ENCODE measurements at places on chromosomes 3 and 15.

GRCh38 chr3:141793476-141794260, 30.5 kb downstream of the GRK7 start:
- no peak for DNase-seq

DNA sequence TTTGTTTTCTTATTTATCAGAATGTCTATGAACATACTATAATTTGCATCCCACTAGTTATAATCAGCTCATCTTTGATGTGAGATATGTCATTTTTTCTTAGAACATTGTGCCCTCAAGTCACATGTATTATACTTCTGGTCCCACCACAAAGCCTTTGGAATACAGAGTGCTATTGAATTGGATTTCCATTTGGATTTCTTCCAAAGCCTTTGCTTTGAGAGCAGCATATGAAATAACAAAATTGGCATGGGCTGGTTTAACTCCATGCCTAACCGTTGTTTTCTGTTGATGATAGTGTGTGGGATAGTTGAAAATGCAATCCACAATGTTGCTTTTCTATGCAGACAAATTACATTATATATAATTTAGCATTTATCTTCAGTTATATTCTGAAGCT, 284.5 kb upstream of the PLSCR5 start:
- no peak for DNase-seq

DNA sequence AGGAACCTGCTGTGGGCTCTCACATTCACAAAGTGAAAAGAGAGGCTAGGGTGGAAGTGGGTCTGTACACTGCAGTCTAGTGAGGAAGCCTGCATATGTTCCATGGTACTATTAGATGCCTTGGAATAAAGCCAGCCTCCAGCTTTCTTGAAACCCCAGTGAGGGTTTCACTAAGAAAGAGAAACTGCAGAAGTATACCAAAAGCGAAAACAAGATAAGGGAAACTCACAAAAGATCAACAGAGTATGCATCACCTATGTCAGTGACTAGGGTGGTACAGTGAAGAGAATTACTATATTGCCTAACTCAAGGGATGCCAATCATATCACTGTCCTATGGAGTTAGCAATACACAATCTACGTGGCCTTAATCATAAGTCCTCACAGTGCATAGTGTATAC, 212.5 kb upstream of the GADL1 start:
- DNase-seq, result no peak

DNA sequence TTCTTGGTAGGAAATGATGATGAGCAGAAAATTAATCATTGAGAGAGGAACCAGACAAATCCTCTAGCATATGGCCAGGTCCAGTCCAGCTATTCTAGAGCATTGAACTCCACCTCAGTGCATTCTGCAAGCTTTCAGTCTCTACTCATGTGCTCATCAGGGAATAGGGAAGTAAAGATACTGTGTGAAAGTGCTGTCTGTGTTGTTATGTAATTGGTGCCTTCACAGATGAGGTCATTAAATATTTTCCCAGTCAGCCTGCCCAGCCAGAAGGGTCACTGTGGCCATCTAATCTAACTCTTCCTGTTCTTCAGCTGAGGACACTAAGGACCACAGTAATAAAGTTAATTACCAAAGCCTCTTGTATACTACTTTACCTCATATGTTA, 28.2 kb downstream of the C3orf62 start:
- DNase-seq, result no peak

- no peak for DNase-seq
Measured at GRCh38 chr3:10188804-10189556, 24.3 kb downstream of the IRAK2 start.

DNA sequence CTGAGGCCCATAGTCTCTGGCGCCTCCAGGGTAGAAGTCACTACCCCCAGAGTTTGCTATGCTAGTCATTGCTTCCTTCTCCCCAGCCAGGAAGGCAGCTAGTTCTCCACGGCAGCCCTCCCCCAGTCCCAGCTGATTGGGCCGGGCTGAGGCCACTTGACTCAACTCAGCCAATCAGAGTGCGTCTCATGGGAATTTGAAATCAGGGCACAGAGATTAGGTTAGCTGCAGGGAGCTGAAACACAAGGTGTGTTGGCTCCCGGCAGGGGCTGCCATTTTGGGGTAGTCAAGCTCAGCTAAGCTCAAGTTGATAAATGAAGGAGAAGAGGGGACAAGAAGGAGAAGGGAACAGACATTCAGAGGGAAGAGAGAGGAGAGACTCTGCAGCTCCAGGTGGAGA, 32.8 kb downstream of the LINGO1 start:
- DNase-seq, result no peak

DNA sequence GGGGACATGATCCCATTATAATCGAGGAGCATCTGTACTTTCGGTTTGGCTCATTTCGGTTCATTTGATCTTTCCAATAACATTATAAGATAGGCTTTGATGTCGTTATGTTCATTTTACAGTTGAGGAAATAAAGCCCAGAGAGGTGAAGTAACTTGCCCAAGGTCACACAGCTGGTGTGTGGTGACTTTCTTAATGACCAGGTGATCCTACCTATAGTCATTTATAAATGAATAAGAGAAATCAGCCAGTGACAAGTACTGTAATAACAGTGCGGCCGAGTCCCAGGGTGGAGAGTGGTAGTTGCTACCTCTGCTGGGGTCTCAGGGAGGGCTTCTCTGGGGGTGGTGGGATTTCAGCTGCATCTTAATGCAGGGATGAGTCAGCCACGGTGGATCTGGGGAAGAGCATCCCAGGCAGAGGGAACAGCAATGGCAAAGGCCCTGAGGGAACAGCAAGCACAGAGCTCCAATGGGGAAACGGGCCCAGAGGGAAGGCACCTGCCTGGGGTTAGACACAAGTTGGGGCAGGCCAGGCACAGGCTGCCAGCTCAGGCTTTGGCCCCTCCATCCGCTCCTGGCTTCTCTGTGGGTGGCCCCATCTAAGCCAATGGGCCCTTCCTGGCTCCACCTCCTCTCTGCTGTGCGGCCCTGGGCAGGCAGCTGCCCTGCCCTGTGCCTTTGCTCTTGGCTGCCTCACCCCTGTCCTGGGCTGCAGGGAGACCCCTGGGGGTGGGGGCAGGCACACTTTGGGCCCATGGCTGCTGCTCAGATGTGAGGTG, 1.1 kb upstream of the FBLN2 start:
- DNase-seq, result no peak

DNA sequence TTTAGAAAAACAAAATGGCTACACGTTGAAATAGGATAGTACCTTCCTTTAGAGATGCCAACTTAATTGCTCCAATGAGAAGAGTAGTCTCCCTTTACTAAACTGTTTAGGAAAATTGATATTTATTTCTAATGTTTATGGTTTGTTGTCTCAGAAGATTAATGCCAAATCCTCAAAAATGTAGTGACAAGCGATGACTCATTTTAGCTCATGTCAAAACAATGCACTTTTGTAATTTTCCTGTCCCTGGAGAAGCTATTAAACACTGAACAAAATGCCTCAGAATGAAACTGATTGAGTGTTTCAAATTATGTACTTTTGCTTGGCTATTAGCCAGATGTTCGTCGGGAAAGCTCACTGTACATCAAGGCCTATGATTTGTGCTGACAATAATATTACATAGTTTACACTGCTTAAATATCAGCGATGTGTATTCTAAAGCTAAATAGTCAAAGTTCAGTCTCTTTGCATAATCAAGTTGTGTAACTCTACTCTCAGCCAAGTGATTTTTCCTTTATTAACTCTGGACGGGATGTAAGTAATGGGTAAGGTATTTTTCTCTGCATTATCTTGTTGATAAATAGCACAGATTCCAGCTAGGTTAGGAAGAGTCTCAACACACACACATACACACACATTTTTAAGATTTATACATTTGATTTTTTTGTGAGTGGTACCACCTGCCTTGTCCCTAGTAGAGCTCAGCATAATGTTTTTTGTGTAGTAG, 83.7 kb downstream of the CMSS1 start:
- no peak for DNase-seq

DNA sequence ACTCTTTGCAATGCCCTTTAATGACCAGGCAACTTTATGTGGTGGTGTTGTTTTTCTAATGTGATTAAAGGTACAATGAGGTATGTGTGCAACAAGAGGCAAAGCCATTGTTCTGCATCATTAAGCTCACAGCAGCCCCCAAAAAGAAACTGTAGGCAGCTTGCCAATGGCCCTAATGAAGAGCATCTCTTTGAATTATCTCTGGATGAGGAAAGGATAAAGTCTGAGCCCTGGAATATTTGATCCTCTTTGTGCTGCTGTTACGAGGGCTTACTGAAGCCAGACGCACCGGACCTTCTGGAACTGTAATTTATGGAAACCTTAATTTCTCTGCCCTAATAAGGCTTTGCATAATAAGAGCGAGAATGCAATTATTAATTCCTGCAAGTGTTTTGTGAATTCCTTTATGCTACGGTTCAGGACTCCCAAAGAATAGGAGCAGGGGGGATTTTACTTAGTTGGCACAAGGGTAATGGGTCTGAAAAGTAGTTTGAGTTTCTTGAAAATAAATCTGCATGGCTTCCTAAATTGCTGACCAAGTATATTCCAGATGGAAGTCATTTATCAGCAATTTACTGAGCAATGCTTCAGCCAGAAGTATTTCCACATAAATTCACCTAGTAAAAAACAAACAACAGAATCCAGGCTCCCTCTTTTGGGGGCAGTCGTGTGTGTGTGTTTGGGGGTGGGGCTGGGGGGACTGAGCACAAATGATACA, 193.4 kb downstream of the PDZRN3 start:
- no peak for DNase-seq

All from stimulated activated CD4-positive, alpha-beta T cell treated with anti-CD3 and anti-CD28 coated beads, Interleukin-1b, Interleukin-23, amount 100 ng/mL, for 4 hours (primary cell).